ENCODE measurements at places on chromosomes 13 and 19. TPM values are rescaled to one million over a fixed set of nuclear protein-coding genes. Genes with fewer than 3 reads are reported as not detected.
A peak's percentile ranks its signal among the peaks of the same experiment; 100 is the strongest.

- no peak for DNase-seq
- peak overlapping the region; percentile 96 for H3K4me3 ChIP-seq
- peaks cover 11% of the 10 kb centered on the region for H3K4me1 ChIP-seq
- H3K27me3 ChIP-seq, result no peaks in the 10 kb centered on the region
- H3K27ac ChIP-seq, result peak overlapping the region; percentile 96
These were observed 734 bp upstream of the SERTAD3 start for GRCh38 chr19:40444825-40445312.

- peak within 1 kb of the TSS; percentile 99 for H3K4me3 ChIP-seq
- H3K36me3 ChIP-seq, result peaks cover 26% of the 10 kb centered on the region
- no peaks in the 10 kb centered on the region for H3K27me3 ChIP-seq
- H3K27ac ChIP-seq, result peak within 1 kb of the TSS; percentile 99
- DNase-seq, result peak; percentile 74
- H3K4me1 ChIP-seq, result peaks cover 64% of the 10 kb centered on the region
These were observed at the start of gene IL12RB1 for GRCh38 chr19:18086590-18087138. Gene IL12RB1 (minus strand): TSS chr19:18086934. CDS start chr19:18086823, 111 bp downstream.

DNA sequence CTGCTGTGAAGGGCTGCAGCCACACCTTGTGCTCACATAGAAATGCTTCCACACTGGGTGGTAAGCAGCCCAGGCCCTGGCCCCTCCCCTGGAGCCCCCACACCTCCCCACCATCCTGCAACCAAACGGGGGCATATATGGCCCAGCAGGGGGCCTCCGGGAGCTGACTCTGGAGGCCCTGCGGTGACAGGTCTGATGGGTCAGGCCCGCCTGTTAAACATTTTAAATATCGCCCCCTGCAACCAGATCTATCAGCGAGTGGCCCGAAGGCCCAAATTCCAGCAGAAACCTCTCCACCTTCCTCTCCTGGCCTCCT is 48.0 kb upstream of the KATNAL1 start:
- H3K27ac ChIP-seq, result peak overlapping the region; percentile 15
- H3K36me3 ChIP-seq, result peaks cover 21% of the 10 kb centered on the region
- H3K27me3 ChIP-seq, result peaks cover 5% of the 10 kb centered on the region
- H3K4me3 ChIP-seq, result no peak overlapping the region

DNA sequence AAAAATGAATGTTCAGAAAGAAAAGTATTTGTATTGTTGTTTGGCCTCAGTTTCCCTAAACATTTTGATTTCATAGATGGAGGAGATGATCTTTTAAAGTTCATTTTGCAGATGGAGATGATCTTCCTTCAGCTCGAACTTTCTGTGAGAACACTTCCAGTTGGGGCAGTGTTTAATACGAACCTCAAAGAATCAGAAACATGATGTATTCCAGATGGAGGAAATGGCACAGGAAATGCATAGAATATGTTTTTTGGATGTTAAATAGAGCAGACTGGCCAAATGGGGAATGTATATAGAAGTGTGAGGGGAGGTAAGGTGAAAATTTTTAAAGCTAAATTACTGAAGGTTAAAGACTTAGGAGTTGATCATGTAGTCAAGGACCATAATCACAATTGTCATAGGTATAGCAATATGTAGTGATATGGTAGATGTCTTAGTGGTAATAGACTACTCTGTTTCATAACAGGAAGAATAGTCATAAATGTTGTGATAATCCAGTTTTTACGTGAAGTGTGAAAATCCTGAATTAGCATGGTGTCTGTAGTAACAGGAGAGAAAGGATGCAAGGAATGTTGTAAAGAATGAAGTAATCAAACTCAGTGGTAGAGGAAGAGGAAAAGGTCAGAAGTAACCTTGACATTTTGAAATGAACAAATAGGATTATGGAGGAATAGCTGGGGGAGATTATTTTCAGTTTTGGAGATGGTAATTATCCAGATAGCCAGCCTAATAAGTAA is 5.1 kb downstream of the RAP2A start:
- no peak overlapping the region for H3K27ac ChIP-seq
- peaks cover 13% of the 10 kb centered on the region for H3K4me1 ChIP-seq
- no peaks in the 10 kb centered on the region for H3K27me3 ChIP-seq
- no peak for DNase-seq

GRCh38 chr19:35257113-35257461 is 8.3 kb downstream of the LSR start:
- peak; percentile 10 for DNase-seq
- no peak overlapping the region for H3K27ac ChIP-seq
- no peak overlapping the region for H3K4me3 ChIP-seq
- peaks cover 11% of the 10 kb centered on the region for H3K36me3 ChIP-seq
- H3K4me1 ChIP-seq, result peaks cover 12% of the 10 kb centered on the region

Gene PEG3
- 0.06 TPM for total RNA-seq

- H3K4me3 ChIP-seq, result no peak overlapping the region
- H3K36me3 ChIP-seq, result no peaks in the 10 kb centered on the region
- no peak for DNase-seq
- H3K27ac ChIP-seq, result no peak overlapping the region
- peaks cover 17% of the 10 kb centered on the region for H3K27me3 ChIP-seq
These were observed 10.7 kb downstream of the PTPRH start for GRCh38 chr19:55198651-55199050.

DNA sequence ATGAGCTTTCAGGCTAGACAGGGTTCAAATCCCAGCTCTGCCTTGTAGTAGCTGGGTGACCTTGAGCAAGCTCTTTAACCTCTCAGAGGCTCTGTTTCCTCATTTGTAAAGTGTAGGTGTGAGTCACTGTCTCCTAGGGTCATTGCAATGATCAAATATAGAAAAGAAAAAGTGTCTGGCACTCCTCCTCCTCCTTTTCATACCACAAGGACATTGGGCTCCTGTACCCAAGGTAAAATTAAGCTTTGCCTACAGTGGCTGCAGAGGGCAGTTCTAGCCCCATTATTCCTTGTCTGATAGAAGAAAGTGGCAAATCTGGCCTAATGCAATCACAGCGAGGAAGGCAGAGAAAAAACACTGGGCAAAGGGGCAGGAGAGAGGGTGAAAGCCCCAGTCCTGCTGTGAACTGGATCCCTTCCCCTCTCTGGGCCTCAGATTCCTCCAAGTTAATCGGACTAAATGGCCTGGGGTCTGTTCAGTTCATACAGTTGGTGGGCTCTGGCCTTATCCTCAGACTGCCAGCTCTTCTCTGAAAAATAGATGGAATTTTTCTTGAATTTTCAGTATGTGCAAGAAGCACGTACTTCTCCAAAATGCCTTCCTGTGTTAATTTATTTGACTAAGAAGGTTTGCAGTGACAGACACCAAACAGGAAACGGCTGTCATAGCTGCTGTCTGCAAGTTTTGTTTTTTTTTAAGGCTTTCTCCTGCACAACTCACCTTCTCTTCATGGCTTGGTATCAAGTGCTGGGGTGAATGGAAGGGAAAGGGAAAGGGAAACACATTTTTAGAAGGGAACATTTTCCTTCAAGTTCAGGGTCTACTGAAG is 35.3 kb downstream of the RGCC start:
- peaks cover 6% of the 10 kb centered on the region for H3K36me3 ChIP-seq
- peak overlapping the region; percentile 69 for H3K4me3 ChIP-seq
- peaks cover 49% of the 10 kb centered on the region for H3K4me1 ChIP-seq

Gene GNA15
- total RNA-seq, result 17.9 TPM

- no peaks in the 10 kb centered on the region for H3K27me3 ChIP-seq
- H3K4me1 ChIP-seq, result no peaks in the 10 kb centered on the region
- no peak overlapping the region for H3K27ac ChIP-seq
- H3K4me3 ChIP-seq, result no peak overlapping the region
- H3K36me3 ChIP-seq, result no peaks in the 10 kb centered on the region
These were observed 17.7 kb downstream of the SBNO2 start for GRCh38 chr19:1156305-1156801.

Gene POLR1G
- 6.0 TPM for total RNA-seq

DNA sequence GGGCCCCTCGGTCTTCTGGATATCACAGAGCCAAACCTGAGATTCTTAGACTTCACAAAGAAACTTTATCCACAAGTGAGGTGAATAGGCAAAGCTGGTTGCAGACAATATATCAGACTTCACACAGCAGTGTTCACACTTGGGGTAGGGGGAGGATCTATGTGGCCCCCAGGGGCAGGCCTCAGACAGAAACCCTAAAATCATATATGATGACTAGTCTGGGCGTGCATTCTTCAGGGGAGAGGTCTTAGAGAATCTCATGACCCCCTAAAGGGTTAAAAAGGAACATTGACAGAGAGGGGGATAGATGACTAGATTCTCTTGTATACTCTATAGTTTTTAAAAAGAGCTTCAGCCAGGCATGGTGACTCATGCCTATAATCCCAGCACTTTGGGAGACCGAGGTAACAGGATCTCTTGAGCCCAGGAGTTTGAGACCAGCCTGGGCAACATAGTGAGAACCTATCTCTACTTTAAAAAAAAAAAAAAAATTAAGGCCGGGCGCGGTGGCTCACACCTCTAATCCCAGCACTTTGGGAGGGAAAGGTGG is 2.8 kb downstream of the TYROBP start:
- peak overlapping the region; percentile 81 for H3K27ac ChIP-seq
- no peak overlapping the region for H3K4me3 ChIP-seq
- no peaks in the 10 kb centered on the region for H3K27me3 ChIP-seq
- H3K36me3 ChIP-seq, result peaks cover 7% of the 10 kb centered on the region
- H3K4me1 ChIP-seq, result peaks cover 40% of the 10 kb centered on the region

- no peak for DNase-seq
- no peaks in the 10 kb centered on the region for H3K27me3 ChIP-seq
- H3K36me3 ChIP-seq, result peaks cover 10% of the 10 kb centered on the region
- peaks cover 9% of the 10 kb centered on the region for H3K4me1 ChIP-seq
These were observed 11.6 kb upstream of the MZF1 start for GRCh38 chr19:58584498-58585441.

Gene PTH2
- total RNA-seq, result not detected

- H3K4me1 ChIP-seq, result no peaks in the 10 kb centered on the region
- no peak for DNase-seq
- no peak overlapping the region for H3K4me3 ChIP-seq
- H3K27me3 ChIP-seq, result peaks cover 2% of the 10 kb centered on the region
- no peaks in the 10 kb centered on the region for H3K36me3 ChIP-seq
- no peak overlapping the region for H3K27ac ChIP-seq
These were observed 291.4 kb downstream of the DCLK1 start for GRCh38 chr13:35839806-35840205.

DNA sequence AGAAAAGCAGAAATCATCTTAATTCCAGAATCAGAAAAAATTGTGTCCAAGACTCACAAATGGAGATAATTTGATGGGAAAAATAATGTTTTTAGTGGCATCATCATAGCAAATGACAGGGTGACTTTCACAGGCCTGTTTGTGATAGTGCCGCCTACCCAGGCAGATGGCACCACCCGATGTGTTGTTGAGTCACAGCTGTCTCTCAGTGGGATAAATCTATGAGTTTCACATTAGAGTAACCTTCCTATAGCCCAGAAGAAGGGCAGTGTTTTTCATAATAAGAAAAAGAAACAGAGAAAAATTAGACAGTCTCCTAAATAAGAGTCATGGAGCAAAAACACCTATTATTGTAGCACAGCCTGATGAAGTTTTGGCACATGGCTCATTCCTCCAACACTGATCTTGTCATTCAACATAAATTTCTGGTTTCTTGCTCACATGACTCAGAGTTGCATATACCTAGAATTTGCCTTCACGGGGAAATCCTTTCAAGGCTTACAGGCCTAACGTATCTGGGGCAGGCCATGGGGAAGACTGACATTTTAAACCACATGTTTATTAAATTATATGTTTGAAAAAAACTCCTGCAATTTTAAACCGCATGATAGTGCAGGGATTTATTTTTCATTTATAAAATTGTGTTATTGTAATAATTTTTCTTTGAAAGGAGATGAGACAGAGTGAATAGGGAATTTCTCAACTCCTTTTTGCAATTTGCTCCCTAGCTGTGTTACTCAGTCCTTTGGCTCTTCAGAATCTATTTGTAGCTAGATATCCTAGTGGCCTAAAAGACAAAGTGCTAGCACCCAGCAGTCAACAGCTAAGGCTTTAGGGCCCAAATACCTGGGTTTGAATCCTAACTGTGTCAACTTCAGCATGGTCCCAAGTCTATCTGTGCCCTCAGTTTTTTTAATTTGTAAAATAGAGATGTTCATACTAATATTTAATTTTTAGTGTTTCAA is 393.7 kb downstream of the NDFIP2 start:
- H3K36me3 ChIP-seq, result no peaks in the 10 kb centered on the region
- no peak overlapping the region for H3K27ac ChIP-seq
- DNase-seq, result no peak
- H3K4me1 ChIP-seq, result no peaks in the 10 kb centered on the region
- H3K4me3 ChIP-seq, result no peak overlapping the region

GRCh38 chr19:1236576-1236975 is 1.2 kb downstream of the CBARP start:
- peak overlapping the region; percentile 54 for H3K4me3 ChIP-seq
- H3K27me3 ChIP-seq, result peaks cover 18% of the 10 kb centered on the region
- DNase-seq, result no peak
- H3K36me3 ChIP-seq, result no peaks in the 10 kb centered on the region

All from activated naive CD8-positive, alpha-beta T cell treated with anti-CD3 and anti-CD28 coated beads, Interleukin-2, amount 10 ng/mL, durations not matched to agents 7 days and 5 days (primary cell).